ENCODE measurements at places on chromosomes 12 and 14.

- DNase-seq = no peak
Measured at GRCh38 chr12:12892681-12893141, 1.3 kb downstream of the GPRC5A start.

- peak; percentile 67 for DNase-seq
Measured at GRCh38 chr12:120710031-120710804, at the start of gene UNC119B. UNC119B (plus strand) TSS chr12:120710458; CDS start chr12:120710475, 17 bp downstream.

GRCh38 chr12:56061982-56062381 is 18.0 kb upstream of the ERBB3 start:
- no peak for DNase-seq

DNA sequence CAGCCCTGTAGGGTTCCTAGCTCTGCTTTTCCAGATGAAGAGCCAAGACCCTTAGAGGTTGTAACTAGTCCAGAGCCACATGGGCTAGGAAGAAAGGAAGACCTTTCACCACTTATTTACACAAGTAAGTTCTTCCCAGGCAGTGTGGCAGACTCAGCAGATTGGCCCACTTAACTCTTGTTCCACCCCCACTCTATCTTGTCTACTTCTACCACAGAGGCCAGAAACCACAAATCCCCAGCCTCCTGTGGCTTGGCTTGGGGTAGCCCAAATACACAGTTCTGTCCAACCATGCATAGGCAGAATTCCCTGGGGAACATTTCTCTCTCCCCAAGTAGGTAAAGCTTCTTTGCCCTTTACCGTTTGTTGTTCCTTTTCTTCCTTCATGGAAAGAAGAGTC is 383.5 kb downstream of the RGS6 start:
- no peak for DNase-seq

GRCh38 chr12:67773896-67774295 is 125.4 kb downstream of the DYRK2 start:
- DNase-seq = no peak

DNA sequence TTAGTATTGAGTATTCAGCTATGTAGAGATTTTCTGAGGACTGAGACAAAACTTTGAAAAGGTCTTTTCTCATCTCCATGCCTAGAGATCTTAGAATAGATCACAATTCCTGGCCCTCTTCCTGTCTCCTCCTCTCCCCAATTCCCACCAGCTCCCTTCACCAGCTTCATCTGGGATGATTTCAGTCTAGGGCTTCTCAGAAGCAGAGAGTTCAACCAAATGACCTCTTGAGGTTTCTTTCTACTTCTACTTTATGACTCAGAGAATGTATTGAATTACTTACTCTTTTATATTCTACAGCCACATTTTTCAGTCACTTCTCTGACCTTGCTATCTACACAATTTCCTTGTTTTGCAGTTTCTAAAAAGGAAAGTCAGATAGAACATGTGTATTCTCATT is 19.4 kb upstream of the SNX6 start:
- DNase-seq = no peak

DNA sequence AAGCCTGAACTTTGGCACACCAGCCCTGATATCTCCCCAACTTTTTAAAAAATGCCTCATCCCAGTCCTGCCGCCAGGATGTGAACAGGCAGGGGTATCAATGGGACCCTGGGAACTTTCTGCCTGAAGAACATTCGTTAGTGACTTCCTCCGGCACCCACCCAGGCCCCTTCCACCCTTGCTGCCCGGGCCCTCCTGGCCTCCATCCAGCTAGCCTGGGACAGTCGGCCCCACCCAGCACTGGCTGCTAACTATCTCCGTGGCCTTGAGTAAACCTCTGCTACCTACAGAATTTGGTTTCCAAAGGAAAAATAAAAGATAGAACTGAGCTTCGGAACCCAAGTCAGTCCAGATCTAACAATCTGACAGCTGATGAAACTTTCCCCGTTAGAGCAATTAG is 14.3 kb downstream of the SCARB1 start:
- no peak for DNase-seq

DNA sequence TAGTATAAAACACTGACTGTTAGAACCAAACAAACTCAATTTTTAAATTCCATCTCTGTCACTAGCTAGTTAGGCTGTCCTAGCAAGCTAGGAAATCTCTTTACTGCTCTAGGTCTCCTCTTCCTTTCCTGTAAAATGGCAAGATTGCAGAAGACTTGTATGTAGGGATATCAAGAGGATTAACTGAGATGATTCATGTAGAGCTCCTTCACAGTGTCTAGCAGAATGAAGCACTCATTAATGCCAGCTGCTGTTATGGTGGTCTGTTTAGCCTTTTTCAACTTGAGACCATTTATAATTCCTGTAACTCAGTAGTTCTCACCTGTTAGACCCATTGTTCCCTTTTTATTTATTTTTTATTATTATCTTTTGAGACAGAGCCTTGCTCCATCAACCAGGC is 67.8 kb upstream of the KCNH3 start:
- DNase-seq = no peak

DNA sequence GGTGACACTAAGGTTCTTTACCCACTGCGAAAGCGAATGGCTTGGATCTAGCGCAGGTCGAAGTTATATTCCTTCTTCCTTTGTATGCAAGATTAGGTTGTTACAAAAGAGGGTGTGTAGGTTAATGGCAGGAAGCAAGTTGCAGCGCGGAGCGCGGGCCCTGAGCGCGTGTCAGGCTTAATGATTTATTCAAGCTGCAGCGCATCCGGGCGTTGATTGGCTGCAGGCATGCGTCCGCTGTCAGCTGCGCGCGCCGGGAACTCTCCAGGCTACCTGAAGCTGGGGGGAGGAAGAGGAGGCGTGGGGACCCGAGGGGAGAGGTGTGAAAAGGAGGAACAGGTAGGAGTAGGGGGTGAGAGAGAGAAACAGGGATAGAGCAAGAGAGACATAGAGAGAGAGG is 7.4 kb downstream of the ASCL1 start:
- peak; percentile 15 for DNase-seq

DNA sequence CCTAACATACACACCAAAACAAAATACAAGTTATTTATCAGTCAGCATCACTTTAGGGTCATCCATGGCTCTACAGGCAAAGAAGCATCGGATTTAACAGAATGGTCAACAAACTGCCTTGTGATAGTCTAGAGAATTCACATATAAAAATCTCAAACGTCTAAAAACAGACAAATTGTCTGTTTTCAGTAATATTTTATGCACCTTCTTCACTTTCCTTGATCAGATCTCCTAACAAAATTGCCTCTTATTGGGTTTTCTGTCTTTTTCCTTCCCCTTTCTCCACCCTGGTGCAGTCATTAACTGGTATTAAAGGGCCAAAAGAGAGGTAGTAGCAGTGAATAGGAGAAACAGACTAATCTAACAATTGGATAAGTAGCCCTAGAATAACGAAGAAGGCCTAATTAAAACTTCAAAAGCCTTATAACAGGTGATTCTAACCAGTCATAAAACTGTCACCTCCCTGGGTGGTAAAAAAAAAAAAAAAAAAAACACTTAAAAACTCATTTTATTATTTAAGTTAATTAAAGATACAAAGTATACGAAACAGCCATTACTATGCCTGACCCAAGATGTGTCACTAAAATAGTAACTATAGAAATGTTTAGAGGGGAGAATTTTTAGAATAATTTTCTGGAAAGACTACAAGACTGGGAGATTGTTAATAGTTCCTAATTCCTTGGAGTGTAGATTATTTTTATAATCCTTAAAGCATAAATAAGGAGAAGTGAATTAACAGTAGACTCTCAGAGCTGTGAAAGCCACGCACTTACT is 1.5 kb downstream of the KIF21A start:
- no peak for DNase-seq

GRCh38 chr12:69986114-69986513 is 161.1 kb downstream of the MYRFL start:
- DNase-seq = no peak

DNA sequence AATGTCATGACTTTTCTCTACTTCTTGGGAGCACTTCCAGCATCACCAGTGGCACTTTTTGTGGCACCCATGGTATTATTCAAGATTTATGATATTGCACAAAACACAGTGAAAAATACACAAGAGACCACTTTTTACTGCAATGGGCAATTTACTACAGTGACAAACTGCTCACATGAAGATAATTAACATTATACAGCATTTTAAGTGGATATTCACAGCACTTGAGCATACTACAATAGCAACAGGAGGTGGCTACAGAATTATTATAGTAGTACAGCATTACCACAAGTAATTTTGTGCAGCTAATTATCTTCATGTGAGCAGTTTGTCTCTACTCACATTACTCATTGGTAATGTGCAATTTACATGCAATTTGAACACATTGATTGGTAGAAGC is 18.3 kb downstream of the IL26 start:
- DNase-seq = no peak

DNA sequence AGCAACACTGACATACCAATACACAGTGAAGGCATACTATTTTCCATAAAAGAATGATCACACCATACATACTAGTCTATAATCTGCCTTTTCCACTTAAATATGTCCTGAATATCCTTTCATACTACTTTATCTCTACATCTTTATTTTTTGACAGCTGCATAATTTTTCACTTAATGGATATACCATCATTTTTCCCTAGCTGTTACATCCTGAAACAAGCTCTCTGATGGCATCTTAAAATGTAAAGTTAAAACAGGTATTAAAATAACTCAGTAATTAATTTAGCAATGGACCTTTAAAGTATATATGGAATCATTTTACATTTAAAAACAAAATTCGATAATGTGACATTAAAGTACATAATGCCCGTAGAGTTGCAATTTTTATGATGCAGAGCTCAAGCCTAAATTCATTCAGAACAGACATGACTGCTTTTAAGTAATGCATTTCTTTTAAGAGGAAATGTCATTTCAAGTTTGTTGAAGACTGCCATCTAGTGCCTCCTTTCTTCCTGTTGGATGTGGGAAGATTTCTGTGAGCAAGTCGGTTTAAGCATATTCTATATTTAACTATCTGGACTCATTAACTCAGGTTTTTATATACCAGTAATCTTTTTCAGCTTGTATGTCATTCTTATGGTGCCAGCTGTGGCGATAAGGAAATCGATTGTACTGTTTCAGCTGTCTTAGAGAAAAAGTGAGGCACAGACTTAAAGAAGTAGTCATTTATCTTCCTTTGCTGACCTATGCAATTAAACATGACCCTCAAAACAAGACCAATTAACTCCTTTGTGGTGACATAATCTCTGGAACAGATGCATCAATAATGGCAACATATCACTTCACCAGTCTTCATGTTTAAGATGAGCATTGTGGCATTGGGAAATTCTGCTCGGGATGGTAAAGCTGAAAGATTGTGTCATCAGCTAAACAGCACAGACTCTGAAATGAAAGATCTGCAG is 20.3 kb downstream of the PRICKLE1 start:
- DNase-seq = no peak
